Left ventricle myocardium inferior (tissue), 1 donor: ENCODE measurements at places on chromosomes 11 and 22.

- no peak for DNase-seq
These were observed 275.4 kb upstream of the MPPED2 start for GRCh38 chr11:30861531-30861930.

- DNase-seq: no peak
These were observed 231.9 kb upstream of the E2F8 start for GRCh38 chr11:19472679-19473078.

- DNase-seq: no peak
These were observed 16.0 kb downstream of the CLDN5 start for GRCh38 chr22:19508024-19508776.

- no peak for DNase-seq
These were observed 53.5 kb downstream of the BBOX1 start for GRCh38 chr11:27094120-27094519.

DNA sequence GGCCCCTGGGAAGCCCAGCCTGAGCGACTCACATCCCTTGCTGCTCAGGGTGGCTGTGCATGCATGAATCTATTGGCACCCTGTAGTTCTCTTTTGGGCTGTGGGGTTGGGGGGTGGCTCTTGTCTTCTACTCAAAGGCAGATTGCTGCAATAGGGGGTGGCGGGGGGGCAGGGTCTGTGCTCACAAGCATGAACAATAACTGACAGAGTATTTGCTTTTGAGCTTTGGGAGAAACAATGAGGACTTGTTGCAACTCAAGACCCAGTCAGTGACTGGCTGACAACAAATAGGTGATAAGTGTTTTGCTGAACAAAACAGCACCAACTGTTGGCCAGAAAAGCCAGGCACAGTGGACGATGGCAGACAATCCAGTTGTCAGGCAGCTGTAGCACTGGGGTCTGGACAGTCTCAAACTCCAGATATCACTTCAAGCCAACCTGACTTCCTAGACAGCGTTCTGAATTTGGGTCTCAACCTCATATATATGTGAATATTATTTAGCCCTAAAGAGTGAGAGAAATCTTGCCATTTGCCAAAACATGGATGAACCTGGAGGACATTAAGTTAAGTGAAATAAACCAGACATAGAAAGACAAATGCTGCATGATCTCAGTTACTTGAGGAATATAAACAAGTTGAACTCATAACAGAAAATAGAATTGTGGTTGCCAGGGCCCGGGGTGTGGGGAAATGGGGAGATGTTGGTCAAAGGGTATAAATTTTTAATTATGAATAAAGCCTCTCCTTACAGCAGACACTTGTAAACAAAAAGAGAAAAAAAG, 61.7 kb downstream of the ME3 start:
- no peak for DNase-seq

GRCh38 chr11:9753021-9753420, 89.1 kb downstream of the SWAP70 start:
- no peak for DNase-seq

GRCh38 chr11:68436162-68436888, 24.2 kb upstream of the PPP6R3 start:
- no peak for DNase-seq

DNA sequence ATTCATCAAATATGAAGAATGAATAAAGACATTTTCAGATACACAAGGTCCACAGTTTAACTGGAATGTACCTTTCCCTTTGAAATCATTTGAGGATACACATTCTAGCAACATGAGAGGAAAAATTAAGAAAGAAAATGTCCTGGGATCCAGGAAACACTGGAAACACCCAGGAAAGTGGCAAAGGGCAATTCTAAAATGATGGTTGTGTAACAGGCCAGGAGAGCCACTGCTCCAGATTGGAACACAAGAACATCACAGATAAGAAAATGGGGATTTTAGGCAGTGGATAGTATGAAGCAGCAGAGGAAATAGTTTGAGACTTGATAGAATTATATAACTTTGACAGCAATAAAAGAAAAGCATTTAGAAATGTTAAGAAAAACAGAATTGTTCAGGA, 56.1 kb upstream of the GRIK4 start:
- no peak for DNase-seq

DNA sequence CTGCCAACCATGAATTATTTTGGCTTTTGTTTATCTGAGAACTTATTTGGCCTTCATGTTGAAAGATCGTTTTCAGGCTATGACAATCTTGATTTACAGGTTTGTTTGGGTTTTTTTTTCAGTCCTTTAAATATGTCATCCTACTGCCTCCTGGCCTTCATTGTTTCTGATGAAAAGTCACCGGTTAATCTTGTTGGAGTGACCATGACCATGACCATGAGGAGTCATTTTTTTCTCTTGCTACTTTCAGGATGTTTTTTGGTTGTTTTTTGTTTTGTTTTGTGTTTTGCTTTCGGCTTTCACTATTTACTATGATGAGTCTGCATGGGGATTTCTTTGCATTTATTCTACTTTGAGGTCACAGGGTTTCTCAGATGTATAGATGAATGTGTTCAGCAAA, 81.6 kb downstream of the BRD1 start:
- DNase-seq: no peak

GRCh38 chr11:46914910-46915309, 3.4 kb downstream of the LRP4 start:
- DNase-seq: no peak

DNA sequence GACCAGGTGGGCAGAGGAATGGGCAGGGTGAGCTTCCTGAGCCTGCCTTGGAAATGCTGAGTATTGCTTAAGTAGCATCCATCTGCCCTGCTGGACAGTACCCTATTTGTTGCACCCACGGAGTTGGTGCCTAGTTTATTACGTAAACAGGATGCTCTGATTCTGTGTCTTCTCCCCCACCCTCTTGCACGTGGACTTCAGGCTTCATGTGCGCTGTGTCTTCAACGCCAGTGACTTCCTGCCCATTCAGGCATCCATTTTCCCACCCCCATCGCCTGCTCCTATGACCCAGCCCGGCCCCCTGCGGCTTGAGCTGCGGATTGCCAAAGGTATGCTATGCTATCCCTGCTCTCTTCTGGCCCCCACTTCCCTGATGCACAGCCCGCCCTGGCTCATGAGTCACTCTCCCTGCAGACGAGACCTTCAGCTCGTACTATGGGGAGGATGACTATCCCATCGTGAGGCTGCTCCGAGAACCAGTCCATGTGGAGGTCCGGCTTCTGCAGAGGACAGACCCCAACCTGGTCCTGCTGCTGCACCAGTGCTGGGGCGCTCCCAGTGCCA, 5.7 kb downstream of the ZP1 start:
- DNase-seq: no peak

GRCh38 chr11:107250017-107250416, 207.6 kb downstream of the CWF19L2 start:
- no peak for DNase-seq

DNA sequence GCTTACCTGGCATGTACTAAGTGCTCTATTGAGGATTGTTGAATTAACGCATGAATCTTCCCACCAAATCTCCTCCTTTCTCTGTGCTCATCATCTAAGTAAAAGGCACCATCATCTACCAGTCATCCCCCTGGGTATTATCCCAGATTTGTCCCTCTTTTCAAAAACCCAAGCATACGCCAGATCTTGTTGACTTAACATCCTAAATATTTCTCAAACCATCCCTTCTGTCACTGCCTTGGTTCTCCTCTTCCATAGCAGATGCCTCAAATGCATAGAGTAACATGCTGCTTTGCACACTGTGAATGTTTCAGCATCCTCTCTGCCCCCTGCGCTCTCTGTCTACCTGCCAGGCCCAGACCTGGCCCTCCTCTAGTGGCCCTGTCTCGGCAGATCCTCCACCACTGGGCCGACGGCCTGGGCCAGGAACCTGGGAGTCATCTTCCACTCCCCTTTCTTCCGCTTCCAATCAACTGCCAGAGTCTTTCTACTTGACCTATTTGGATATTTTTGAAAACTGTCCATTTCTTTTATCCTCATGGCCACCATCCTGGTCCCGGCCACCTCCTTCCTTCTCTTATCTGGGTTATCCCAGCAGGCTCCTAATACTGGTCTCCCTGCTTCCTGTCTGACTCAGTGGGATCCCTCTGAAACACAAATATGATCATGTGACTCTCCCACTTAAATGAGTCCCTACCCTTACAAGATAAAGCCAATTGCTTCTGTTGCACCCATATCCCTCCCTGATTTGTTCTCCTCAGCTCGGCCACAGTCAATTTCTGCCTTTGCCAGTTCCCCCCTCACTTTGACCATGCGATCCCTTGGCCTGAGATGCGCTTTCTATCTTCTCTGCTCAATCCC, 3.4 kb upstream of the TAB1 start:
- DNase-seq: no peak

- DNase-seq: no peak
These were observed 80.9 kb upstream of the WNT11 start for GRCh38 chr11:76287227-76287626.

DNA sequence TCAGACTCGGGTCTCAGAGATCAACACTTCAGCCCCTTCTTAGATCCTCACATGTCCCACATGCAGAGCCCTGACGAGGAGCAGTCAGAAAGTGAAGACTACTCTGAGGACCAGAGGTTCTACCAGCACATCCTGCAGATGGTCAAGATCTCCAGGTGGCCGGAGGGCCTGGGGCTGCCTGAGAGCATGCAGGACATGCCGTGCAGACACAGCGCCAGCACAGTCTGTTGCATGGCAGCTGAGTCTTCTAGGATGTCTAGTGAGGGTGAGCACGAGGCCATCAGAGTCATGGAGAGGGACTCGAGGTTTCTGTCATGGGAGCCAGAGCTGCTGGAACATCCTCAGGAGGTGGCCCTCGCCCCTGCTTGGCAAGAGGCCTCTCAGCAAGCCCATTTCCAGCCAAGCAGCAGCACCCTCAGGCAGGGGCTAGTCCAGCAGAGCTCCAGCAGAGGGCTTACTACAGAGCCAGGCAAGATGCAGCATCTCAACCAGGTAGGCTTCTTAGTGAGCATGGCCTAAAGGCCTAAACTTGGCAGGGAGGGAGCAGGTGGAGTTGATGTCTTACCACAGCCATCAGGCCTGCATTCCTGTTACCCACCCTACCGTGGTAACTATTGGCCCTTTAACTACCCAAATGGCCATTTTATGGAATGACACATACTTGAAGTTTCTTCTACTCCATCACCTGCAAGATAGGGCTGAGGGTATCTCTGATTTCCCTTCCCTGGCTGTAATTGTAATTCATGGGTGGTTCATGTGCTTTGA, 28.7 kb downstream of the CEP164 start:
- no peak for DNase-seq

GRCh38 chr22:37147186-37147990, 2.3 kb downstream of the IL2RB start:
- no peak for DNase-seq

- DNase-seq: no peak
These were observed 17.9 kb downstream of the POLR3H start for GRCh38 chr22:41526226-41526829.

DNA sequence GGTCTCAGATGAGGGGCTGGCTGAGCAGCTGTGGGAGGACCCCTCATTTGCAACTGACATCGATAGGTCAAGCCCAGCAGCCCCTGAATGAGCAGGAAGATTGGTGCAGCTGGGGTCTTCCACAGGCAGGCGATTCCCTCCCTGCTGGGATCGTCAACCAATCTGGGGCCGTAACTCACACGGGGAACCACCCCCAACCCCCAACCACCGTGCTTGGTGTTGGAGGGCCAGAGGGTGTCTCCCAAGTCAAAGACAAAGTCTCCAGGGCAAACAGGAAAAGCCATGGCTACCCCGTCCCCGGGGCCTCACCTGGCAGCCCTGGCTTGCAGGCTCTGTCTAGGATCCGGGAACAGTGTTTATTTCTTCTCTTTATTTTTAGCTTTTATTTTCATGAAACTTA, 26.9 kb upstream of the SCUBE1 start:
- DNase-seq: no peak

DNA sequence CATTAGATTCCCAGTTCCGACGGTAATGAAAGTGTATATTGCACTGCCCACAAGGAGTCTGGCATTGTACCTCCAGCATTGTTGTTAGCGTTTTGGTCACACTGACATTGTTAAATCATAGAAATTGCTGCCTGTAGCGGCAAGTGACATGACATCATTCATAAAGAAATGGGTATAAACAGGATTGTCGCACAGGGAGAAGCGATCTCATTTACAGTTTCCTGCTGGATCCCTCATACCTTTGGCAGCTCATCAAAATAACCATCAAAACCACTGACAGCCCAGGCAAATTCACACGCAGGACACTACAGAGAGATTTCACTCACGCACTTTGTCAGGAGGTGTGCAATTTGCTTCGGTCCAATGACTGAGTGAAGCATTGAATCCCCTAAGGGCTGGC, 3.5 kb downstream of the HTR3B start:
- no peak for DNase-seq

DNA sequence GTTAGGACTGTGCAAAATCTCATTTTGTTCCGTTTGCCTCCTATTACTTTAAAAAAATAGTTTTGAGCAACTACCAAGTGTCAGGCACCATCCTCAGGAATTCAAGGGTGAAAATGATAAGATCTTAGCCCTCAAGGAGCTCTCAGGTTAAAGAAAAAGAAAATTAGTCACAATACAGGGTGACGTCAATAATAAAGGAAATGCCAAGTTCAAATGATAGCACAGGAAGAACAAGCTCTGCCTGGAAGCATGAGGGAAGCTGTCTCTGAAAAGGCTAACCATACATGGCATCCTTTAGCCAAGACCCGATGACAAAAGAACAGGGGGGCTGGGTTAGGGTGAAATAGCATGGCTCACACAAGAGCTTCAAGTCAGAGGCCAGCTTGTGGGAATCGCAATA, 11.1 kb upstream of the MPZL2 start:
- no peak for DNase-seq

DNA sequence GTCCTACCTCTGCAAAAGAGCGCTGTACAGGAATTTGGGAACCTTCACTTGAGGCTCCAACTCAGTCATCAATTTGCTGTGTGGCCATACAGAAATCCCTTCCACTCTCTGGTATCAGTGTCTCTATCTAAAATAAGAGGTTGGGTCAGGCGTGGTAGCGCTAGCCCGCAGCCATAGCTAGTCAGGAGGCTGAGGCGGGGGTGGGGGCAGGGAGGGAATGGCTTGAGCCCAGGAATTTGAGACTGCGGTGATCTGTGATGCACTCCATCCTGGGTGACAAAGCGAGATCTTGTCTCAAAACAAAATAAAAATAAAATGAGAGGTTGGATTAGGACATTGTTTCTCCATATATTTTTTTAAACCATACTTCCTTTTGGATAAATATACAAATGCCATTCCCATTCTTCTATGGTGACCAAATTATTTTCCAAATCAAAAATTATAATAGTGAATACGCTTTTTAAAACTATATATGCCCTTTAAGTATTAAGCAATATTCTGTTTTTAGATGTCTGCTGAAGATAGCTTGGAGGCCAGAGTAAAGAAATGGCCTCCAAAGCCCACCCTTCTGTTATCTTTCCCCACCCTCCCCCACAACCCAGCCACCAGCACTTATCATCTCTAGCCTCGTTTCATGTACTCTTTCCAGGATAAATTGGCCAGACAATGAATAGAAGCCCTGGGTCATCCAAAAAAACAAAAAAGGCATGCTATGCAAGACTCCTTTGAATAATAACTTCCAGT, 87.2 kb downstream of the PLEKHA7 start:
- no peak for DNase-seq

DNA sequence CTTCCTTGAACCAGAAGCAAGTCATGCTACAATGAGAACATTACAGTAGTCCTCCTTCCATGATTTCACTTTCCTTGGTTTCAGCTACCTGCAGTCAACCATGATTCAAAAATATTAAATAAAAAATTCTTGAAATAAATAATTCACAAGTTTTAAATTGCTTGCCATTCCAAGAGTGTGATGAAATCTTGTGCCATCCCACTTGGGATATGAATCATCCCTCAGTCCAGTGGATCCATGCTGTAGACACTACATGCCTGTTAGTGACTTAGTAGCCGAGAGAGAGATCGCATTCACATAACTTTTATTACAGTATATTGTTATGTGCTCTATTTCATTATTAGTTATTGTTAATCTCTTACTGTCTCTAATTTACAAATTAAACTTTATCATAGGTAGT, 6.0 kb downstream of the HOATZ start:
- DNase-seq: no peak
